ENCODE measurements at places on chromosomes 1 and 21. TPM values are rescaled to one million over a fixed set of nuclear protein-coding genes. Genes with fewer than 3 reads are reported as not detected.

DNA sequence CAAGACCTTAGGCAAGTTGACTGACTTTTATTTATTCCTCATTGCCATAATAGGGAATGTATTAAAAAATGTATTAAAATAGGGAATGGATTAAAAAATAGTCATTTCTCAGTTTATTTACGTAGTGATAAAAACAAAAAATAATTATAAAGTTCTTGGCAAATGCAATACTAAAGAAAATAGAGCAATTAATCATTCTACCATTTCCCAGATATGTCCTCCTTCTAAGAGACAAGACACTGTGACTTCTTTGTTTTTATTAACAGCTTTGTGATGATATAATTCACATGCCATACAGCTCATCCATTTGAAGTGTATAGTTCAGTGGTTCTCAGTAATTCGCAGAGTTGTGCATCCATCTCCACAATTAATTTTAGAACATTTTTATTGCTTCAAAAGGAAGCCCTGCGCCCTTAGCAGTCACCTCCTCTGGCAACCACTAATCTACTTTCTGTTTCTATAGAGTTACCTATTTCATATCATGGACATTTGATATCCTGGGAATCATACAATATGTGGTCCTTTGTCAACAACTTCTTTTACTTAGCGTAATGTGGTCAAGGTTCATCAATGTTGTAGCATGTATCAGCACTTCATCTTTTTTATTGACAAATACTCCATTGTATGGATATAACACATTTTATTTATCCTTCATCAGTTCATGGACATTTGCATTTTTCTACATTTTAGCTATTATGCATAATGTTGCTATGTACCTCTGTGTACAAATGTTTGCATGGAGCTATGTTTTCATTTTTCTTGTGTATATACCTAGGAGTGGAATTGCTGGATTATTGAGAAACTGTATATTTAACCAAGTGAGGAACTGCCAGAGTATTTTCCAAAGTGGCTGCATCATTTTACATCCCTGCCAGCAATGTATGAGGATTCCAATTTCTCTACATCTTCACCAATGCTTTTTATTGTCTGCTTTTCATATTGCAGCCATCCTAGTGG, 5.6 kb downstream of the TBX19 start:
- peaks cover 28% of the 10 kb centered on the region for H3K4me1 ChIP-seq
- DNase-seq, result no peak
- no peaks in the 10 kb centered on the region for H3K27me3 ChIP-seq
- H3K36me3 ChIP-seq, result no peaks in the 10 kb centered on the region

Gene CLCNKB
- 1.2 TPM for total RNA-seq

Gene HRNR
- total RNA-seq, result not detected

DNA sequence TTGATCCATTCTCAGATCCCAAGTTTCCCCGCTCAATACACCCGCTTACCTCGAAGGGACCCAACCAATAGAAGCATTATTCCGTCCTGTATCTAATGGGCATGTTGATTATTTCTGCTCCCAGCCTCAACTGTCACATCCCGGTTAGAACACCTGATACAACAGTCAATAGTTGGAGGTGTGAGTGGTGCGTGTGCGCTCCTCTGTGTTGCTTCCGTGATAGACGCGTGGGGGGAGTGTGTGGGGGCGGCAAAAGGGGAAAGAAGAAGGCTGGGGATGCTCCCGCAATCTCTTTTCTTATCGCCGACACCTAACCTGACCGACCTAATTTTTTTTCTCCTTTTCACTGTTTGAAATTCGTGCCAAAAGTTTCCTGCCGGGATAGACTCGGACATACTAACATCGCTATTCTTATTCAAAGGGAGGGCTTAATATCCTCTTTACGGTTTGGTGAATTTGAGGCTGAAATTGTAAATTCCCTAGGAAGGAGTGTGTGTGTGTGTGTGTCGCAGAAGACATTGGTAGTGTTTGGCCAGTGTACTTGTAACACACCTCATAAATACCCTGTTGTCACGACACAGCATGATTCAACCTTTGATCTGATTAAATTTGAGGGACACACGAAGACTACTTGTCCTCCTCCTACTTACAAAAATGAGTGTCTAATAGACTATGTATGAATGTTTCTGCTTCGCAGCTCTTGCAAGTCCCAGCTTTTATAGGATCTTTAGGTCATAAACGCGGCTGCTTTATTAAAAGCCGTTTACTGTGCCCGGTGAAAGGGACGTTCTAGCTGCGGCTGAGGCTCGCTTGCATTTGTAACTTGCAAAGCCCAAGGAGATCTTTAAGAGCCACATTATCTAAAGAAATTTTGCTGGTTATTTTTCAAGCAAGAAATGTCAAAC, 1.5 kb upstream of the PROX1 start:
- H3K27ac ChIP-seq, result no peak overlapping the region
- peaks cover 89% of the 10 kb centered on the region for H3K27me3 ChIP-seq
- no peaks in the 10 kb centered on the region for H3K36me3 ChIP-seq
- H3K4me1 ChIP-seq, result peaks cover 61% of the 10 kb centered on the region
- peak overlapping the region; percentile 80 for H3K4me3 ChIP-seq

Gene ACKR1
- total RNA-seq, result not detected

DNA sequence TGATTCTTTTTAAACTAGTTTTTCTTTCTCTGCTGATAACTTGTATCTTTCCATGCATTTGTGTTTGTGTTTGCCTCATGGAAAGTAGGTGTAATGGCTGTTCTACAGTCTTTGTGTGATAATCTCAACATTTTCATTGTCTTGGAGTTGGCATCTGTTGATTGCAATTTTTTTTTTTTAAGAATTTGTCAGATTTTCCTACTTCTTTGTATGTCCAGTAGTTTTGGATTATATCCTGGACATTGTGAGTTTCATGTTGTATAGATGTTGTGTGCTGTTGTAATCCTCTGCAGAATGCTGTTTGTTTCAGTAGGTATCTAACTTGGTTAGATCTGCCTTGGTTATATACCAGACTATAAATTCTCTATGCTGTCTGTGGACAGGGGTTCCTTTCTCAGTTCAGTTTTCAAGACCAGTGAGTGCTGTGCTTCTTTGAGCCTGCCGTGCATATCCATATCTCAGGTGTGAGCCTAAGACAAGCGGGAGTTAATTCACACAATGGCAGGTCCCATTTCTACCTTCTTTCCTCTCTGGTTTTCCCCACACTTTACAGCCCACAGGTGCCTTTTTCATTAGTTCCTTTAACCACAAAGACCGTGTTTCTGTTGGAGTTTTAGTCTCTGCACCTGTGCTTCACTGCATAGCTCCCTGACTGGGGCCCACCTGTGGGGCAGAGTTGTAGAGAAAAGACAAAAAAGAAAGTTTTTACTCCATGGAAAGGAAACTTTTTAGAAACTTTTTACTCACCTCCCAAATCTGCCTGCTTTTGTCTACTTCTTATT, 69.9 kb downstream of the ITSN1 start:
- peaks cover 11% of the 10 kb centered on the region for H3K4me1 ChIP-seq
- no peaks in the 10 kb centered on the region for H3K36me3 ChIP-seq
- H3K4me3 ChIP-seq, result no peak overlapping the region
- peak overlapping the region; percentile 33 for H3K27ac ChIP-seq
- peak; percentile 41 for DNase-seq

- no peaks in the 10 kb centered on the region for H3K36me3 ChIP-seq
- no peak overlapping the region for H3K4me3 ChIP-seq
- peak; percentile 36 for DNase-seq
- H3K27ac ChIP-seq, result no peak overlapping the region
These were observed 3.5 kb downstream of the NIPAL3 start for GRCh38 chr1:24418898-24419628.

DNA sequence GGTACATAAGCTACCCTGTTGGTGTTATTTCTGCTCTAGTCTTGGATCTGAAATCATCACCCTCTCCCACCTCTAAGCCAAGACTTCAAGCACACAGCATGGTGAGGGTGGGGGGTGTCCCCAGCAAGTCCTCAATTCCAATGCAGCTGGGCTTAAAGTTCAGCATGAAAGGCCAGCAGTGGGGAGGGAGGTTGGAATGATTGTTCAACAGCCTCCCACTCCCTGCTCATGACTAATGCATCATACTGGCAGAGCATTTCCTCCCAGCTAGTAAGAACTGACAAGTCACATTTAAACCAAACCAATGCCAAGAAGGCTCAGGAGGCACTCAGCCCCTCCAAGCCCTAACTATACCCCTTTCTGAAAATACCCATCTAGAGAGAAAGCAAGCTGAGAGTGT, 50.1 kb downstream of the TIAM1 start:
- H3K4me1 ChIP-seq, result peaks cover 3% of the 10 kb centered on the region
- no peak overlapping the region for H3K27ac ChIP-seq
- no peaks in the 10 kb centered on the region for H3K27me3 ChIP-seq
- no peak overlapping the region for H3K4me3 ChIP-seq

Gene NGF
- not detected for total RNA-seq

- peak; percentile 58 for DNase-seq
- H3K27ac ChIP-seq, result no peak overlapping the region
- H3K27me3 ChIP-seq, result no peaks in the 10 kb centered on the region
These were observed 11.1 kb downstream of the IFFO2 start for GRCh38 chr1:18945401-18945849.

Gene KCNT2
- 13.4 TPM for total RNA-seq

- no peak overlapping the region for H3K4me3 ChIP-seq
- H3K4me1 ChIP-seq, result peaks cover 5% of the 10 kb centered on the region
- no peaks in the 10 kb centered on the region for H3K27me3 ChIP-seq
- no peaks in the 10 kb centered on the region for H3K36me3 ChIP-seq
These were observed 34.5 kb upstream of the ATP2B4 start for GRCh38 chr1:203592156-203592555.

Gene TNFSF4
- 1.2 TPM for total RNA-seq

DNA sequence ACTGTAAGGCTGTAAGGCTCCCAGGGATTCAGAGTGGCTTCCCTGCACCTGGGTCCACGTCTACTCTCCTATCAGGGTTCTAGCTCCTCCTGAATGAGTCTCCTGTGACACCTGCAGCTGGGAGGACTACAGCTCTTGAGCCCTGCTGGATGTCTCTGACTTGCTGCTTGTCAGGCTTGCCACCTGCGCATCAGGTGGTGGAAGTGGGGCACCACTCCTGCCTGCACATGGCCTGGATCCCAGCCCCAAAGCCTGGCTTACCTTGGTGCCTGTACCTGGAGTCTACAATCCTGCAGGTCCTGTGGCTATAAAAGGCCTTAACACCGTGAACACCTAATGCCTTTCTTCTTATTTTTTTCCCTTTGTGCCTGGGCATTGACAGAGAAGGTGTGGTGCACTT, 82.2 kb downstream of the FAM78B start:
- H3K27ac ChIP-seq, result no peak overlapping the region
- H3K36me3 ChIP-seq, result no peaks in the 10 kb centered on the region
- H3K4me1 ChIP-seq, result no peaks in the 10 kb centered on the region
- H3K27me3 ChIP-seq, result no peaks in the 10 kb centered on the region
- no peak for DNase-seq

DNA sequence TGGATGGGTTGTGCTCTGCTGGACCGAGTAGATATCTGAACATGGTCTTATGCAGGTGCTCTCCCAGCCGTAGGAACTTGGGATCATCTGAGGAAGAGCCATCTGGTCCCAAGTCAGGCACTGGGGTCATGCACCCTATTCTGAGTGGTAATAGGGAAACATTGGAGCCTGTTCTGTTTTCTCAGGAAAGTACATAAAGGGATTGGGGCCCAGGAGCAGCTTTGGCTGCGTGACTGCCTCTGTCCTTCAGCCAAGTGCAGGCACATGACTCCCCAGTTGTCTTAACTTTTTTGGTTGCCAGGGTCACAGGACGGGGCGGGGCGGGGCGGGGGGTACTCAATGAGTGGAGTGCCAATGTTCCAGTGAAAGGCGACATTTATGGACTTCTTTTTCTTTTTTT, 11.5 kb downstream of the PFKFB2 start:
- no peak overlapping the region for H3K27ac ChIP-seq
- H3K27me3 ChIP-seq, result no peaks in the 10 kb centered on the region
- H3K4me3 ChIP-seq, result no peak overlapping the region
- DNase-seq, result no peak

- H3K36me3 ChIP-seq, result no peaks in the 10 kb centered on the region
- H3K27me3 ChIP-seq, result no peaks in the 10 kb centered on the region
- H3K27ac ChIP-seq, result no peak overlapping the region
- H3K4me3 ChIP-seq, result no peak overlapping the region
- H3K4me1 ChIP-seq, result peaks cover 6% of the 10 kb centered on the region
- no peak for DNase-seq
These were observed 34.9 kb downstream of the ELK4 start for GRCh38 chr1:205596876-205597275.

Gene PALMD
- not detected for total RNA-seq

DNA sequence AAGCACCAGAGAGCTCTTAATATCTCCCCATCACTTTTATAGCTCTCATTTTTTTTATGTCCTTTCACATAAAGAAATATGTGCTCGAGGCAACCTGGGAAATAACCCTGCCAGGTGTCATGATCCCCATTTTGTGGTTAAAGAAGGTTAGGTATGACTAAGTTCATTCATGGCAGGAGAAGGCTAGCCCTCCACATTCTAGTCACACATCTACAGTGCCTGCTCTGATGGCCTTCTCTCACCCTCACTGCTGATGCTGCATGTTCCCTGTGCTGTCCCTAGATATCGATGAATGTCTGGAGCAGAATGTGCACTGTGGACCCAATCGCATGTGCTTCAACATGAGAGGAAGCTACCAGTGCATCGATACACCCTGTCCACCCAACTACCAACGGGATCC, 187.5 kb downstream of the TPR start:
- H3K27me3 ChIP-seq, result no peaks in the 10 kb centered on the region
- no peak overlapping the region for H3K27ac ChIP-seq
- H3K4me3 ChIP-seq, result no peak overlapping the region
- no peaks in the 10 kb centered on the region for H3K4me1 ChIP-seq

GRCh38 chr1:221809091-221810029, 67.5 kb upstream of the DUSP10 start:
- H3K4me3 ChIP-seq, result no peak overlapping the region
- H3K36me3 ChIP-seq, result no peaks in the 10 kb centered on the region
- no peak overlapping the region for H3K27ac ChIP-seq
- no peak for DNase-seq
- no peaks in the 10 kb centered on the region for H3K27me3 ChIP-seq

GRCh38 chr1:94350350-94350924, 67.8 kb upstream of the ABCD3 start:
- no peak overlapping the region for H3K4me3 ChIP-seq
- no peak for DNase-seq
- H3K27me3 ChIP-seq, result no peaks in the 10 kb centered on the region
- H3K4me1 ChIP-seq, result no peaks in the 10 kb centered on the region
- no peaks in the 10 kb centered on the region for H3K36me3 ChIP-seq

All from GM23338 (cell line).